ENCODE measurements at places on chromosomes 6 and 20.

DNA sequence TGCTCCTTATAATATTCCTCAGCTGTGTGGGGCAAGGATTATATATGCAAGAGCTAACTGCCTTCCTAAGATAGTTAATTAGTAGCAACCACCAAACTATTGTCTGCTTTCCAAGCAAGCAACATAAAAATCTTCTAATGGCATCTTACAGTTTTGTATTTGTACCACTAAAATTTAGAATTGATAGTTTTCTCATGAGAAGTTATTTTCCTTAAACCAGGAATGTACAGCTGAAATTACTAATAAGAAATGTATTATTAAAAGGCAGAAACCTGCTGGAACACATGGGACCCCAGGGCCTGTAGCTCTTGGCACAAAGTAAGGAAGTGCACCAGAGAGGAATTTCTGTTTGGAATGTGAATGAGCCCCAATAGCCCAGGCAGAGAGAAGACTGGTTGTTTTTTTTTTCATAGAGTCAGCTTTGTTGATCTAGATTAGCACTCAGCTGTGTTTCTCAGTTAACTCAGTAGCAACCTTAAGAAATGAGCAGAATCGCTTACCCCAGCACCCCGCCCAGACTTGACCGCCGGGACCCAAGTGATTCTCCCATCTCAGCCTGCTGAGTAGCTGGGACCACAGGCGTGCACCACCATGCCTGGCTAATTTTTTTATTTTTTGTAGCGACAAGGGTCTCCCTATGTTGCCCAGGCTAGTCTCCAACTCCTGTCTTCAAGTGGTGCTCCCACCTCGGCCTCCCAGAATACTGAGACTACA, 2.6 kb downstream of the MGME1 start:
- no peak for DNase-seq

DNA sequence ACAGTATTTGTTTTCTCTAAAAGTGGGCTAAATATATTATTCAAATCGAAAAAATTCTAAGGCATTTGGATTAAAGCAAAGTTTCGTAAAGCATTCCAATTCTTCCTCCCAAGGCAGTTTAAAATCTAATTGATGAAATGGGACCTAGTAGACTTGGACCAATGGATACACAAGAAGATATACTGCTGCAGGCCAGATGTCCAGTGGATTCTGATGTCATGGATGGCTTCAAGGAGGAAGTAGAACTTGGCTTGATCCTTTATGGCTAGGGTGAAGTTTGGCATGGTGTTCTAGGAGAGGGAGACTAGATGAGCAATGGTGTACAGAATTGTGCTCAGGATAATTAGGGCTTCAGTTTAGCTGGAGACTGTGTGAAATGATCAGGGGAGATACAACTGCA, 559.5 kb upstream of the MMS22L start:
- no peak for DNase-seq

DNA sequence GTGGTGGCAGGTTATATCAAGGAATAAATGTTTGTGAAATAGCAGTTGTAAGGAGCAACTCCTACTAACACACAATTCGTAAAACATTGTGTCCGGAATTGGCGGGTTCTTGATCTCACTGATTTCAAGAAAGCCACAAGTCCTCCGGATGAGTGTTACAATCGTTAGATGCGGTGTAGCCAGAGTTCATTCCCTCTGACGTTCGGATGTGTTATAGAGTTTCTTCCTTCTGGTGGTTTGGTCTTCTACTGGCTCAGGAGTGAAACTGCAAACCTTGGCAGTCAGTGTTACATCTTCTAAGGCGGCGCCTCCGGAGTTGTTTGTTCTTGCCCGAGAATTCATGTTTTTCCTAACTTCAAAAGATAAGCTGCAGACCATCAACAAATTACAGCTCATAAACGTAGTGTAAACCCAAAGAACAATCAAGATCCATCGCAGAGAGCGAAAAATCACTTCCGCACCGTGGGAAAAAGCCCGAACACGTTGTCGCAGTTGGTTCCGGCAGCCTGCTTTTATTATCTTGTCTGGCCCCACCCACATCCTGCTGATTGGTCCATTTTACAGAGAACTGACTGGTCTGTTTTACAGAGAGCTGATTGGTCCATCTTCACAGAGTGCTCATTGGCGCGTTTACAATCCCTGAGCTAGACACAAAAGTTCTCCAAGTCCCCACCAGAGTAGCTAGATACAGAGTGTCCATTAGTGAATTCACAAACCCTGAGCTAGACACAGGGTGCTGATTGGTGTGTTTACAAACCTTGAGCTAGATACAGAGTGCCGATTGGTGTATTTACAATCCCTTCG, 58.2 kb downstream of the TRIM27 start:
- DNase-seq: peak; percentile 11

- no peak for DNase-seq
These were observed 568 bp downstream of the CCDC170 start for GRCh38 chr6:151494235-151494935.

- no peak for DNase-seq
These were observed 7.4 kb downstream of the FOXO3 start for GRCh38 chr6:108568101-108568500.

- no peak for DNase-seq
These were observed 8.4 kb downstream of the IRF4 start for GRCh38 chr6:399785-400534.

DNA sequence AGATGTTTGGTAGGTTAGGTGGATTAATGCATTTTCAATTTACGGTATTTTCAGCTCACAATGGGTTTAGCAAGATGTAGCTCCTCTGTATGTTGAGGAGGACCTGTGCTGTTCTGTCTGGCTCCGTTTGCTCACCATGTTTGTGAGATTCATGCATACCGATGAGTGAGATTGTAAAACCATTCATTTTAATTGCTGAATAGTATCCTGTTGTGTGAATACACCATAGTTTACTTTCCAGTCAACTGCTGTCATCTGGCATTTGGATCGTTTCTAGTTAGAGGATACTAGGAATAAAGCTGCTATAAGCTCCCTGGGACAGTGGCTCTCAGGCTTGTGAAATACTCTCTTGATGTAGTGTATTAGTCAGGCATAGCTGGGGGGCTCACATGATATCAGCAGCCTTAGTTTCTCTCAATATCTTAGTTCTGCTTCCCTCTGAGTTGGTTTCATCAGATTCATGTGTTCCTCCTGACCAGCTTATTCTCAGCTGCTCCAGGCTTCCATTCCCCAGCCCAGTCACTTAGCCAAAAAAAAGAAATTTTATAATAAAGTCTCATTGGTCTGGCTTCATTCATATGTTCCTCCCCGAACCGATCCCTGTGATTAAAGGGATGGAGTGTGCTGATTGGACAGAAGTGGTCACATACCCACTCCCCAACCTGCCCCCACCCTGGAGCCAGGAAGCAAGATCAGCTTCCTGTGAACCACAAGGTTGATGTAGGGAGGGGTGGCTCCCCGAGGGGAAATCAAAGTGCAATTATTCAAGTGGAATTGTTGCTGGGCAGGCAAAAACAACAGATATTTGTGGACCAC, 10.9 kb upstream of the B4GALT5 start:
- DNase-seq: no peak

DNA sequence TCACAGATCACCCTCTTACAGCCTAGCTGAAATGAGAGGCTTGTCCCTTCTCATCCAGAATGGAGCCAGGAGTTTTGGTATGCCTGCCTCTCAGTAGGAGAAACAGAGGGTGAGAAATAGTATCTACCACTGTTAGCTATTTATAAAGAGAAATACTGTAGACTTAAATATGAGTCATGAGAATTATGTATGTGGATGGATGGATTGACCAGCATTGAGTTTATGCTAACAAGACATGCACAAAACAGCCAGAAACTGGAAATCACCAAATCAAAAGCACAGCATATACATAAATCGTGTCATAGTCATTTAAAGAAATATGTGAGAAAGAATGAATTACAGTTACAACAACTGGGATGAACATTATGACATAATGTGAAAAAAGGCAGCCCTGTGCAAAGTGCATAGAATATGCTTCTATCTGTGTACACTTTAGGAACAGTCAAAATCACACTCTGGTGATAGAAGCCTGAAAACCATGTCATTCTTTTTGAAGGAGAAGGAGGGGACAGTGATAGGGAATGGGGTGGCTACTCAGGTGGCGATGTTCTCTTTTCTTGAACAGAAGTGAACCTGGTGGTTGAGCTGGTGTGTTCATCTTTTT, 79.8 kb upstream of the KIF25 start:
- DNase-seq: no peak

DNA sequence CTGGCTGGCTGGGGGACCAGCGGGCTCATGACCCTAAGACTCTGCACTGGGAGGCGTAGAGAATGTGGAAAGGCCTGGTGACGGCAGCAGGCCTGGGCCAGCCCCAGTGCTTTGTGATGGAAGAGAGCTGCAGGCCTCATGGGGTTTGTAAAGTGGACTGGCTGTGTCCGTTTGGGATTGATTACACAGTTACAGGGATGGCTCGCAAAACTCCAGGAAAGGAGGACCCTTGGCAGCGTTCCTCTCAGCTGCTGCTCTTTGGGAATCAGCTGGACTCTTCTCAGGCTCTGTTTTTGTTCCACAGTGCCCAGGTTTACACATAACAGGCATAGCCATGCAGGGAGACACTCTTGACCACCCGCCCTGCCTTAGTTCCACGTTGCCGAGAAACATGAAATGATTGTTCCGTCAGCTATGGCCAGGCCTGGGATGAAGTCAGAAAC, 89.0 kb downstream of the SLX4IP start:
- DNase-seq: no peak

DNA sequence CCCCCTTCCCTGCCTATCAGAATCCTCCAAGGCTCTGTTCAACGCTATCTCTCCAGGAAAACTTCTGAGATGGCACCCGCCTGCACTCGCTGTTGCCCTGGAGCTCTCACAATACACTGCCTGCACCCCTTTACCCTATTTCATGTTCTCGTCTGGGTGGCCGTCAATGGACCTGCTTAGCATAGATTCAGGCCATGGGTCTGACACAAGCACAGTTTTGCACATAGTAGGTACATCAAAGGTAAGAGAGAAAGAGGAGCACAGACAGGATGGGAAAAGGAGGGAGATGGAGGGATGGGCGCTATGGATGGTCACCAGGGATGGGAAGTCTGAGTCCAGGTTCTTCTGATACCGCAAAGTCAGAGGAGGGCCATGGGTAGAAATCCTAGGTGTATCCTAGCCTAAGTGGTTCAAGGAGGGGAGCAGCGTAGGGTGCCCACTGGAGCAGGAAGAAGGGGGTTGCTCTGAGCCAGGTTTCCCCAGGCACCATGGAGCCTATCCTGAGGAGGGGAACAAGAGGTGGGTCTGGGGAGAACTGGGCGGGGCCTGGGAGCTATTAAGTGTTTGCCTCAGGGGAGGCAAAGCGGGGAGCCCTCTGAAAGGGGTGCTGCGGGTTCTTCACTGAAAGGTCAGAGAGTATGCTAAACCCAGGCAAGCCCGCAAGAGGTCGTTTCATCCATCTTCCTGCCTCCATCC, 89.3 kb downstream of the MRPL14 start:
- no peak for DNase-seq

GRCh38 chr6:100116411-100117194, 122.6 kb upstream of the MCHR2 start:
- no peak for DNase-seq

DNA sequence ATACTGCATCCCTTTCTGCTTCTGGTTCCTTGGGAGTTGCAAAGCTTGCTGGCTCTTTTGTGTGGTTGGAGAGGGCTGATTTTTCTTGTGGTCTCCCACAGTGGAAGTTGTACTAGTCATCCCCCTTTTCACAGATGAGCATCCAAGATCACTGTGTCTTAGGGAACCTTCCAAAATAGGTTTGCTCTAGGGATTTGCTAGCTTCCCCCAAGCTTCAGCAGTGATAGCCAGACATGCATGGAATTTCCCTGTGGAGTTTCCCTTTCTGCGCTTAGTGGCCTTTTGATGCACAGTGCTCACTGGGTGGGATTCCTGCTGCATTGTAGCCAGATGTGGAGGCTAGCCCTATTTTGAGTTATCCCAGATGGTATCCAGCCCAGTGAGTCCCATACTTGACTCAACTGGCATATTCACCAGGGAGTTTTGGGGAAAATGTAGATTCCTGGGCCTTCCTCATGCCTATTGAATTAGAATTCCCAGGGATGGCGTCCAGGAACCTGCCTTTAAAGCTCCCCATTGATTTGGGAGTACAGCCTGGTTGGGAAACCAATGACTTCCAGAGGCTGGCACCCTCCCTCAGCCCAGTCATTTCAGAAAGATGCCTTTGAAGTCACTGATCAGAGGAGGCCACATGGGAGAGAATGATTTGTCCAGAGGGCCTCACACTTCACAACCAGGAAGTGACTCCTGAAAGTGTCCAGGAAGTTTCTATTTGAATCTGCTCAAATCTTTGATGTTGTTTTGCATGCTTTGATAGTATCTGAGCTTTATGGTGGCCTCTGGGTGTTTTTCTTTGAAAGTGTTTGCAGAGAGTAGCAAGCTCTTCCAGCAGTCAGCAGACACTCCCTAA, 25.9 kb downstream of the PPARD start:
- no peak for DNase-seq

- DNase-seq: no peak
These were observed 108.8 kb upstream of the JARID2 start for GRCh38 chr6:15137086-15137485.

- no peak for DNase-seq
These were observed 162.9 kb upstream of the SASH1 start for GRCh38 chr6:148179786-148180185.

DNA sequence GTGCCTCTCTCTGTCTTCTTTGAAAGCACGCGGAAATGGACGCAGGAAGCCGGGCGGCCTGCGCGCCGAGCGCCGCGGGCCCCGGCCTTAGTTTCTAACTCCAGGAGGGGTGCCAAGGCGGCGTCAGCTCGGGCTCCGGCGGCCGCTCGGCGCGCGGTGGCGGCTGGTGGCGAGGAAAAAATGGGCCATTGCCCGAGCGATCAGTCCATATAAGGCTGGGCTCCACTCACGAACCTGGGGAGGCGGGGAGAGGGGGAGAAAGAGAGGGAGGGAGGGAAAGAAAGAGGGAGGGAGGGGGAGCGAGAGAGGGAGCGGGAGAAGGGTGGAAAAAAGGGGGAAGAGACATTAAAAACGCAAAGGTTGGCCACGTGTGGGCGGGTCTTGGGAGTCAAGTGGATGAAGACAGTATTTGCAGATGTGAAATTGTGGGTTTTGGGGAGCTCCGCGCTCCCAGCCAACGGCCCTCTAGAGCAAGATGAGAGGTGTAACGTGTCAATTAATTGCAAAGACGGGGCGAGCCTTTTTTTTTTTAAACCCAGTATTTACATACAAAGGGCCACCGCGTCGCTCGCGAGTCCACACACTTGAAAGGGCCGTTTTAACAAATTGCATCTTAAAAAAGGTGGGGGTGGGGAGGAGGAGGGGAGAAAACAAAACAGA, at the start of gene NKX2-2:
Gene NKX2-2 (minus strand): TSS at position 184 of the 660 bp plus-strand sequence. CDS start 395 bp downstream, outside the sequence.
- no peak for DNase-seq

- DNase-seq: no peak
These were observed 48.4 kb downstream of the PHACTR2 start for GRCh38 chr6:143726015-143726647.

GRCh38 chr6:53517021-53517420, 27.9 kb downstream of the GCLC start:
- no peak for DNase-seq

DNA sequence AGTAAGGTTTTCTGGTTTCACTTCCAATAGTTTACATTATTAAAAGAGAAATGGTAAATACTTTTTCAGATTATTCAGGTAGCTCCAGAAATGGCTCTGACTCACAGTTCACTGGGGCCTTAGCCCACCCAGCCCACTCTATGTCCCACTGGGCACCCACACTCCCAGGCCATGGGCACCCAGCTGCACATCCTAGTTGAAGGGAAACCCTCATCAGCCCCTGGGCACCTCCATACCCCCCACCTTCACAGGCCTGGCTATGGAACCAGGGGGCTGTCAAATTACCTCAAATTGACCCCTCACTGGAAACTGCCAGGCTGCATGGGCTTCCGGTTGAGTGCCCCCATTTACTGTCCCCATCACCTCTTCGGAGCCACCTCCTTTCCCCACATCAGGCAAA, 51.5 kb downstream of the BMP7 start:
- DNase-seq: no peak
